COR-L47 (cell line): ENCODE measurements at places on chromosomes 7 and 10.

DNA sequence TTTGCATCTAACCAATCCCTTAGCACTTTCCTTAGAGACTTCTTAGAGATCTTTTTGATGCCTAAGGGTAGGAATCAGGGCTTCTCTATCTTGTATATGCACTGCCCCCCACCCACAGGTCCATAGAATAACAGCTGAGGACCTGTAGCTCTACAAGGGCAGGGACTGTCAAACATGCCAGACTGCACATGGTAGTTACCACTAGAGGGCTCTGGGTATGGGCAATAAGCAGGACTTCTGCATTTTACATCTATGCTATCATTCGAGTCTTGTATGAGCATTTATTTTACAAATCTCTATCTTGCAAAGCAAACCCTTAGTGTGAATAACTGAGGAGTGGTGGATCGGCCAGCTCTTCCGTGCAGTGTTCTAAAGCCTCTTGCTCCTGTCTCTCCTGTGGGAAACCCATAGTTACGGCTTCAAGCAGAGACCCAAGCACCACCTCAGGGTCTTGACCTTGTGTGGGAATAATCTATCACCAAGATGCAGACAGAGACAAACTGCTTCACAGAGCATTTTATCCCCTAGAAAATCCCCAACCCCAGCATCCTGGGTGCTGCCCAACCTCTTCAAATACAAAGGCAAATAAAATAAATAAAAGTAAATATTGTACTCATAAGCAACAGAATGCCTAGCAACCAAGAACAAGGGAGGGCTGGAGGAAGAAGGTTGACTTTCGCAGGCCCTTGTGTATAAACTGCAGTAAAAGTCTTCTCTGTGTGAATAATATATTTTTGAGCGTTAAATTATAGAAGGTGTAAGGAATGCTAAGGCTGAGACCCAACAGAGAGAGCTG is 219.3 kb downstream of the WDR11 start:
- no peak for DNase-seq

GRCh38 chr7:75878312-75878768 is 494 bp upstream of the RHBDD2 start:
- no peak for DNase-seq

- DNase-seq, result no peak
These were observed 66.4 kb downstream of the CPED1 start for GRCh38 chr7:121054925-121055324.

GRCh38 chr10:132834891-132835847 is 49.2 kb upstream of the NKX6-2 start:
- DNase-seq, result no peak

- peak; percentile 35 for DNase-seq
These were observed 399.6 kb downstream of the DPP6 start for GRCh38 chr7:154451480-154452457.

DNA sequence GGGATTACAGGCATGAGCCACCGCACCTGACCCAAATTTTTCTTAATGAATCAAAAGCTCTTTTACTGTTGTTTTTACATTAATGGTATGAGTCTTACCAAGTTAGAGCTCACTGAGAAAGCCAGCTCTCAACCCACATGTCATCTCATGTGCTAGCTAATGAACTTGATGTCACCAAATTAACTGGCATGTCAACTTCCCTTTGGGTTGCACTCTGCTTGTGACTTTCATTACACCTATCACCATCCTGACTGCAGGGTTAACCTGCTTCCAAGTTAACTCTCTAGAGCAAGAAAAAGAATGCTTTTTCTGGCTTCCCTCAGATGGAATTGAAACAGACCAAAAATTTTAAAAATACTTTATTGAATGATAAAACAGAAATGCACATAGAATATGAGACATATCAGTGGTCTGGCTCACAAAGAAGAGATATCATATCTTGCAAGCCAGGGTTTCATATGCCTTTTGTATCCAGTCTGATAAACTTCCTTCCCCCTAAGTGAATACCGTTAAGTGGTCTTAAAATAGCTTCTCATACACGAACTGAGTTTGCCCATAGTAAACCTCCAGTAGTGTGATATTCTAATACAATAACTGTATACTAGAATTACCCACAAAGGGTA is 42.9 kb upstream of the TRIM24 start:
- no peak for DNase-seq
